ENCODE measurements at places on chromosomes 7 and 10.

GRCh38 chr7:133539016-133539415 lies 286.1 kb downstream of the EXOC4 start:
- H3K4me3 ChIP-seq: no peak overlapping the region
- peaks cover 8% of the 10 kb centered on the region for H3K4me1 ChIP-seq
- no peaks in the 10 kb centered on the region for H3K36me3 ChIP-seq
- DNase-seq: no peak

DNA sequence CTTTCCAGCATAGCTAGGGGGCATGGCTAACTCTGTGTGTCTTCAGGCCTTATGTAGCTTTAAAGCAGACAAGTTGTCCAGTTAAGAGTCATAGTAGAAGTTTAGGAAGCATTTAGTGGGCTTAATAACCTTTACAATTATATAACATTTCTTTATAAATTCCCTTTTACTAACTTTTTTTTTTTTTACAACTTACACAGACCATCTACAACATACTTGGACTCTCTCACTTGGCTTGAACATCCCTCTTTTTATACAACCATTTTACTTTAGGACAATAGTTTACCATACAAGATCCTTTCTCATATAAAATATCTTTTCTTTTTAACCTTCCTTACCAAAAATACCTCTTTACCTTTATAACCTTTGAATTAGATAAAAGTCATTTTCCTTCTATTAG lies 26.3 kb downstream of the SP4 start:
- no peak overlapping the region for H3K4me3 ChIP-seq

DNA sequence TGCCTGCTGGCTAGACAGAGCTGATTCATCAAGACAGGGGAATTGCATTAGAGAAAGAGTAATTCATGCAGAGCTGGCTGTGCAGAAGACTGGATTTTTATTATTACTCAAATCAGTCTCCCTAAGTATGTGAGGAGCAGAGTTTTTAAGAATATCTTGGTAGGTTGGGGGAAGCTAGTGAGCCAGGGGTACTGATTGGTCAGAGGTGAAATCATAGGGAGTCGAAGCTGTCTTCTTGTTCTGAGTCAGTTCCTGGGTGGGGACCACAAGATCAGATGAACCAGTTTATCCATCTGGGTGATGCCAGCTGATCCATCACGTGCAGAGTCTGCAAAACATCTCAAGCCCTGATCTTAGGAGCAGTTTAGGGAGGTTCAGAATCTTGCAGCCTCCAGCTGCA lies 39.8 kb downstream of the FOXI2 start:
- H3K4me1 ChIP-seq: peaks cover 11% of the 10 kb centered on the region
- peaks cover 11% of the 10 kb centered on the region for H3K27me3 ChIP-seq
- no peaks in the 10 kb centered on the region for H3K36me3 ChIP-seq
- H3K27ac ChIP-seq: no peak overlapping the region
- no peak overlapping the region for H3K4me3 ChIP-seq

DNA sequence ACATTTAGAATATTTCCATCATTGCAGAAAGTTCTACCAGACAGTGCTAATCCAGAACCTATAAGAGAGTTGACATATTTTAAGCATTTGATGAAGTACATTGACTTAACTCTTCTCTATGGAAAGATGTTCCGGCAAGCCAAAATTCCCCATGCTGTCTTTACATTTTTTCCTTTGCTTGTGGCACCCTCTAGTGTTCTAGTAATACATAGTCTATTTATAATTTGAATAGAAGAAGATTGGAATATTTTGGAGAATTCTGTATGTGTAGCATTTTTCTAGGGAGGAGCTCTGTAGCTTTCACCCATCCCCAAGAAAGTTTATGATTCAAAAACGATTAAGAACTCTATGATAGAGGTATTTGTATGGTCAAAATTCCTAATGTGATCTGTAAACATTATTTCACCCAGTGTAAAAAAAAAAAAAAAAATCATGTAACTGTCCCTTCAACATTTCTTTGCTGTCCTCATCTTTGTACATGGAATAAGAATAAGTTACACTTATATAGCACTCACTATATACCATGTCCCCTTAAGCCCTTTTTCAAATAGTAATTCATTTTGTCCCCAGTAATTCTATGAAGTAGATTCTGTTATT lies 33.2 kb downstream of the NRF1 start:
- DNase-seq: no peak
- H3K4me3 ChIP-seq: no peak overlapping the region
- peaks cover 10% of the 10 kb centered on the region for H3K36me3 ChIP-seq
- H3K27me3 ChIP-seq: no peaks in the 10 kb centered on the region

DNA sequence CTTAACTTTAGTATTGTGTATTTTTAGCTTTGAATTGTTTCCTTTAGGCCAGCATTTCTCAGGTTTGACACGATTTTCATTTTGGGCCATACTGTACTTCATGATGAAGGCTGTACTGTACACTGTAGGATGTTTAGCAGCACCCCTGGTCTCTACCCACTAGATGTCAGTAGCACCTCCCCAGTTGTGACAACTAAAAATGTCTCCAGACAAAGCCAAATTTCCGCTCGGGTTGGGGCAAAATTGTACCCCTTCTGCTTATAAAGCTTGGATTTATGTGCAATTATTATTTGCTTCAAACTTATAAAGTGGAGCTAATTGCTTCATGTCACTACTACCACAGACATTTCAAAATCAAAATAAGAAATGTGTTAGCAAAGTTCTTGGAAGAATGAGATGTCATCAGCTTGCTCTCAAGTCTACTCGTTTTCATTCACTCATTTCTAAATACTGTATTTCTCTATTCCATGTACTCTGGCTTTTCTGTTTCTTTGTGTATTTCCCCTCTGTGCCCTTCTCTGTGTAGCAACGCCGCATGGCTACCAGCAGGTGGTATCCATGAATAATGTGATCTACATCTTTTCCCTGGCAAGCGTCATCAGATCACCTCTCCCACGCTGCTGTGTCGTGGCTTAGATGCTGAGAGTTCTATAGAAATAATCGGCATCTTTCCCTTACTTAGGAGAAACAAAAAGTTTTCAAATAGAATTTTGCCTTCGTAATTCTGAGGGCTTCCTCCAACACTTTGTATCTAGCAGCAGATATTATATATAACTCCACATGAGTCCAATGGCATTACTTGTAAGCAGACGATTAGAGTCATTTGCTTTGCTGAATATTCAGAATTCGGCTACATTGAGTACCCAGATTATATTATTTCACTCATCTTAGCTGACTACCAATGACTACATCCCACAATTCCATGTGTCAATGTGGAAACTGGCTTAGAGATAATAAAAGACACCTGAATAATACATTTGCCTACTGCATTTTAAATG lies 47.8 kb upstream of the CALCR start:
- no peak overlapping the region for H3K27ac ChIP-seq
- no peaks in the 10 kb centered on the region for H3K36me3 ChIP-seq
- DNase-seq: no peak
- peaks cover 7% of the 10 kb centered on the region for H3K27me3 ChIP-seq
- peak overlapping the region; percentile 19 for H3K4me3 ChIP-seq
- peaks cover 5% of the 10 kb centered on the region for H3K4me1 ChIP-seq

DNA sequence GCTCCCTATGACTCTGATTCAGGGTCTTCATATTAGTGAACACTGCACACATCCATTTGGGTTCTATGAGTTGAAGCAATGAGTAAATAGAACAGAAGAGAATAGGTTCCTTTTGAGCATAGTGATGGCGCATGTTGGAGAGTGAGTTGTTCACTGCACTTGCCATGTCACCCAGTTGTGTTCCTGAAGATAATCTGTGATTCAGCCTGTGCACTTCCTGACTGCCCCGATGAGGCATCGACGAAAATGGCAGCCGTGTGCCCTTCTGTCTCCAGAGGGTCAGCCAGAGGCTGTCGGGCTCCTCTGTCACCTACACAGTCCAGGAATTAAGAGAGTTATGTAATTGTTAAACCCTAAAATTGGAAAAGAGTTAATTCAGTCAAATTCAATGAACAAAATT lies 94.7 kb downstream of the GALNT11 start:
- no peak overlapping the region for H3K4me3 ChIP-seq
- H3K4me1 ChIP-seq: no peaks in the 10 kb centered on the region
- DNase-seq: no peak
- peaks cover 59% of the 10 kb centered on the region for H3K36me3 ChIP-seq
- H3K27ac ChIP-seq: no peak overlapping the region

- H3K27me3 ChIP-seq: peaks cover 3% of the 10 kb centered on the region
- DNase-seq: no peak
- H3K4me3 ChIP-seq: no peak overlapping the region
- no peak overlapping the region for H3K27ac ChIP-seq
- H3K36me3 ChIP-seq: no peaks in the 10 kb centered on the region
- H3K4me1 ChIP-seq: peaks cover 6% of the 10 kb centered on the region
These were observed 184.4 kb upstream of the TCERG1L start for GRCh38 chr10:131495892-131496291.

DNA sequence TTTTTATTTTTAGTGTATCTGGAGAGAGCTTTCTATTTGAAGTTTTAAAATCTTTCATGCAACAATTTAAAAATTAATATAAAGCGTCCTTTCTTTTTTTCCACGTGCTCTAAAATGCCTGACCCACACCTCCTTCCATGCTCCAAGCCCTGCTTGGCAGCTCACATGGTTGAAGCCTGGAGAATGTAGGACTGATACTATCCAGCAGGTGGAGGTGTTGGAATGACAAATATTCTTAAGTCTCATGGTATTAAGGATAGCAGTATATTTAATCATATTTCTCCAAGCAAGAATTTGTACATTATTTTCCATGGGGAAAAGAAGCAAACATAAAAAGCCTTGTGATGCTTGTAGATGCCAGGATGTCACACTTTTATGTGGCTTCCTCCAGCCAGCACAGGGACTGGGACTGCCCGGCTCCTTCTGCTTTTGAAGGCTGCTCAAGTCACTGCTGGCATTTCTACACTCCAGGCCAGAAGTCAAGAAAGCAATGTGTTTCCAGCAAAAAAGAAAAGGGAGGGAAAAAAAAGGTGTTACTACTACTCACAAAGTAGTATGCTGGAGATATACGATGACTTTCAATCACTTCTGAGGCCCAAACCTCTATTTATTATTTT lies 49.7 kb downstream of the BZW2 start:
- no peak for DNase-seq
- no peaks in the 10 kb centered on the region for H3K27me3 ChIP-seq
- H3K4me3 ChIP-seq: no peak overlapping the region
- peaks cover 6% of the 10 kb centered on the region for H3K4me1 ChIP-seq
- peaks cover 53% of the 10 kb centered on the region for H3K36me3 ChIP-seq
- no peak overlapping the region for H3K27ac ChIP-seq

GRCh38 chr10:77622889-77623291 lies 14.7 kb downstream of the KCNMA1 start:
- no peak for DNase-seq
- no peaks in the 10 kb centered on the region for H3K36me3 ChIP-seq
- H3K27ac ChIP-seq: no peak overlapping the region
- no peaks in the 10 kb centered on the region for H3K27me3 ChIP-seq

Measured in type B pancreatic cell (in vitro differentiated cells).